ENCODE measurements at places on chromosomes 12 and 14.

- DNase-seq, result peak; percentile 6
These were observed 79.9 kb downstream of the NEDD1 start for GRCh38 chr12:96986883-96987523.

DNA sequence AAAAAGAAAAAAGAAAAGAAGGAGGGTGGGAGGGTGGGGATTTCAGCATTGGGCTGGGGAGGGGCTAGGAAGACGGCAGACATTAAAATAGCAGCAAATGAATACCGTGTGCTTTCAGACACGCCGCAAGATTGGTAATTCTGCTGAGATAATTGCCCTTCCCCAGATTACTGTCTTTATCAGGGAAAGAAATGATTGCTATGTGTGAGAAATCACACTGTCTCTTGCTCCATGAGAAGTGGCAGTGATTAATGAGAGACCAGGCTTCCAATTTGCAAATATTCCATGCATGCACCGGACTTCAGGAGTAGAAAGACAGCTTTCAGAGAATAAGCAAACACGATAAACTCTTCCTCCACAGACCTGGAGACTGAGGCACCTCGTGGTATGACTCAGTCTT is 7.6 kb upstream of the KCNA5 start:
- DNase-seq, result no peak

DNA sequence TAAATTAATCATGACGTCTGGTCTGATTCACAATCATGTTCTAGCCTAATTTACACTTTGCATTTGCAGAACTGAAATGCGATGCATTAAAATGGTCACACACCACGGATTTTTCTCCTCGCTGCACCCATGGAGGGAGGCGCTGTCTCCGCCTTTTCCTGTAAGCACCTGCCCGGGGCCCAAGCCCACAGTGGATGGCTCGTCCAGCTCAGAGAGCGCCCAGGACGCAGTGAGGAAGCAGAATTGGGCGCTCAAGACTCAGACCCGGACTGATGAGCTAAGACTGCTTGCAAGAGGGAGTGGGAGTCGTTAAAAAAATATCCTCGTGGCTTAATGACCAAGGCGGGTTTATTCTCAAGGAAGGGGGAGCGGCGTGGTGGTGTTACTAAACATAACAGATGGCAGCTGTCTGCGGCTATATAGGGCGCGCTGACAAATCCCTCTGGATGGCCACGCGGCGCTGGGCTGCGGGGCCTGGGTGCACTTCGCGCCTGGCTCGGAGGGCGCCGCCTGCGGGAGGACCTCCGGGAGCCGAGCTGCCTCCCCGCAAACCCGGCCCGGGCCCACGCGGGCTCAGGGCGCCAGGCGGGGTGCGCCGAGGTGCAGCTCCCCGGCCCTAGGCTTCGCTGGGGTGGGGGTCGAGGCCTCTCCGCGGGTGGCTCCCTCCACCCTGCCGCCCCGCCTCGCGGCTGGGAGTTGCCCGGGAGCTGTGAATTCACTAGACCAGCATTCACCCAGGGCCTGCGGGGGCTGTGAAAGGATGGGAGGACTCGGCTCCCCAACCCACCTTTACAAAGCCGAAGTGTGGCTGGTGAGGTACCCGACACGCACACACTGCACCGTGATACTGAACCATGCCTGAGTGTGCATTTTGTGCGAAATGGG is 78.7 kb downstream of the PPM1A start:
- DNase-seq, result peak; percentile 84

DNA sequence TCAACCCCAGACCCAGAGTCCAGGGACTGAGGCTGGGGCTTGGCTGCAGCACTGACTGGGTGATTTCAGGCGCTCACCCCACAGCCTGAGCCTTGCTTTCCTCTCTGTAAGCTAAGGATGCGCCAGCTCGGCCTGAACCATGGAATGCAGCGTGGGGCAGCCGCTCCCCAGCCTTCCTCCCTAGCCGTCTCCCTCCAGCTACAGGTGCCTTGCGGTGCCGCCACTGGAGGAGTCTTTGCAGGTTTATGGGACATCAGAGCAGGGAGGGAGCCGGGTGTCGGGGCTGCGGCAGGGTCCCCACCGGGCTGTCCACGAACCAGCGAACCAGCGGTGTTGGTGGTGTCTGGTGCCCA is 19.4 kb downstream of the PPP2R5C start:
- DNase-seq, result no peak

GRCh38 chr12:42017051-42017450 is 127.6 kb downstream of the GXYLT1 start:
- DNase-seq, result no peak

- no peak for DNase-seq
These were observed 665.7 kb upstream of the TBX3 start for GRCh38 chr12:115349711-115350110.

DNA sequence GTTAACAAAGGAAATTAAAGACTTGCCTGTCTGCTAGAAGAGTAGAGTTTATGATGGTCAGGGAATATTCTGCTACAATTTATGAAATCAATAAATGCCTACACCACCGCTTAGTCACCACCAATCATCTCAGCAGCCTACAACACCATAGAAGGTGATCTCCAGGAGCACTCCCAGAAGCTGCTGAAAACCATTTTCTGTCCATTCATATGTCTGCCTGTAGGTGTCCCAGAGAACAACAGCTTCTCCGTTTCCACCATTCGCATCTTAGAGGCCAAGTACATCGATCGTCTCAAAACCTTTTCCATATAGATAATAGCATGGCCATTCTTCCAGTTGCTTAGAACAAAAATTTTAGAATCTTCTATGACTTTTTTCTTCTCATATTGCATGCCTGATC is 303.4 kb downstream of the KCNC2 start:
- no peak for DNase-seq

GRCh38 chr12:116959845-116960514 is 49.2 kb downstream of the FBXW8 start:
- DNase-seq, result no peak

DNA sequence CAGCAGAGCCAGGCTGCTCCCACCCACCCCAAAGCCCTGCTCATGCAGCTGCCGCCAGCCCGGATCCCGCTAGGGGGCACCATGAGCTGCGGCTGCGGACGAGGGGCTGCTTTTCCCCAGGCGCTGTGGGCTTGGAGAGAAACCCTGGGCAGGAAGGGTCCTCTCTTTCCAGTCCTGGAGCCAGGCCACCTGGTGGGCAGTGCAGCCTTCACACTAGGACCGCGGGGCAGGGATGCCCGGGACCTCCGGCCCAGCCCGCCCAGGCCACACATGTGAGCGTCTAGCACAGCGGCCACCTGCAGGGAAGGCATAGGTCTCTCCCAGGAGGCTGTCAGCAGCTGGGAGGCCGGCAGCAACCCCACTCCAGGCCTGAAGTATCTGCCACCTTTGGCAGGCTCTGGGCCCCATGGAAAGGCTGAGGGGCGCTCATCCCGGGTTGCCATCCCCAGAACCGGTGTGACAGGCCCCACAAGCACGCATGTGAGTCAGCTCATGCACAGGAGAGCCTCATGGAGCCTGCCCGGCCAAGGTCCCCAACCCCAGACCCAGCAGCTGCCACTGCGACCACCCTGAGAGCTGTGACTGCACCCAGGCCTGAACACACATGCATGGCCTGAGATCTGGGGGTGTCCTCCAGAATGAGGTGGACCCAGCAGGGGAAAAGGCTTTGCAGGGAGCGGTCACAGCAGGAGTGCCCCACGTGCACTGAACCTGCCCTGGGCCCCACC is 280.0 kb upstream of the RTL1 start:
- no peak for DNase-seq

DNA sequence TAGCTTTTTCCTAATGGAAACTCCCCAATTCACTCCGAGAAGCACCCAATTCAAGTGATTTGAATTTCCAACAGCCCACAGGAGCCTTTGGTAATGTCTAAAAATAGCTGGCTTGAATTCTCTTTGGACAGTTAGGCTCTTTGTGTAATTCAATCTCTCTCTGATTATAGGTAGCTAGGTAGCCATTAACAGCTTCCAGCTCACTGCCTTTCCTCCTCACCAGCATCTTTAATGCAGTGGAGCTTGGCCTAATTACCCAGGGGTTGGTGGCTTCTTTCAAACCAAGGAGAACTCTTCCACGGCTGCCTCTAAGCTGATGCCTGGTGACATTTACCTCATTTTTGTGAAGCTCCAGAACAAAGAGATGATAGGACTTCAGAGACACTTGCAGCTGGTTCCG is 86.4 kb downstream of the WSCD2 start:
- DNase-seq, result peak; percentile 11

GRCh38 chr14:91377700-91378652 is 39.6 kb downstream of the CCDC88C start:
- DNase-seq, result no peak

- no peak for DNase-seq
These were observed 34.2 kb upstream of the KICS2 start for GRCh38 chr12:64256166-64256800.

DNA sequence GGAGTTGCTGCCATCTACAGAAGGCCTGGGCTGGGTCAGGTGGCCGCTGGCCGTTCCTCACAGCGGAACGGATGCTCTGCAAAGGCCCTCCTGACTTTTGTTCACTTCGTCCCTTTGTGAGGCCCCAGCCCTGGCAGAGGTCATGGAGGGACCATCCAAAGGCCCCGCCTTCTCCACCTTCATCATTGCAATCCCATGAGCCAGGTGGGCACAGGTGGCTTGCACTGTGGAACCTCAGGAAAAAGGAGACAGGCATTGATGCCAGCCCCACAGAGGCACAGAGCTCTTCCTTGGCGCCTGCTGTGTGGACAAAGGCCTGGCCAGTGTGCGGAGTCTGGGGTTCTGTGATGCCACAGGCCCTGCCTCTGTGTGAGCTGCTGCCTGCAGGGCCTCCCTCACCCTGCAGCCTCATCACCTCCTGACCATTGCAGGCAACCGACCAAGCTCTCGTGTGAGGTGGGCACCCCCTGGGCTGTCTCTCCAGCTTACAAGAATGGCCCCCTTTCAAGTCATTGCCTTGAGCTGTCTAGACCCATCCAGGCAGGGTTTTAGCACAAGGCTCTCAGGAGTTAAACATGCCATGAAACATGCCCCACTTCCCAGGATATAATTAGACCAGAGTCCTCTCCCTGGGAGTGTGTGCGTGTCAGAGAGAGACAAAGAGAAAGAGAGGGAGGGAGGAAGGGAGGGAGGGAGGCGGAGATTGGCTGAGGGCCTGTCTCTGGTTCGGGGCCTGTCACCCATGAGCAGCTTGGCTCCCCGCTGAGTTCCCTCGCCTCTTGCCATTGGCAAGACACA is 19.3 kb downstream of the NFKBIA start:
- peak; percentile 93 for DNase-seq

- DNase-seq, result no peak
These were observed 147.9 kb downstream of the DACT1 start for GRCh38 chr14:58785701-58786100.

DNA sequence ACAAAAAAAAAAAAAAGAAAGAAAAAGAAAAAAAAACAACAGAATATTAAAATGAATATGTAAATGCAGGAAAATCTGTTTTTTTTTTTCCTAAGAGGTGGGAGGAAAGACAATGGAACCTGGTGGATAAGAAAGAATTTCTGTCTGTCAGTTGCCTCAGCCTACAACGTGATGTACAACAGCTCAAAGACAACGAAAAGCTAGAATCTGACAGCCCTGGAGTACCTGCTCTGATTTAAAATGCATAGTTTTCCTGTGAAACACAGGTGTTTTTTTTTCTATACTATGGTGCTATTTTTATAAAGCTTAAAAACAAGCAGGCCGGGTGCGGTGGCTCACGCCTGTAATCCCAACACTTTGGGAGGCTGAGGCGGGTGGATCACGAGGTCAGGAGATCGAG is 30.0 kb upstream of the ULK1 start:
- no peak for DNase-seq

DNA sequence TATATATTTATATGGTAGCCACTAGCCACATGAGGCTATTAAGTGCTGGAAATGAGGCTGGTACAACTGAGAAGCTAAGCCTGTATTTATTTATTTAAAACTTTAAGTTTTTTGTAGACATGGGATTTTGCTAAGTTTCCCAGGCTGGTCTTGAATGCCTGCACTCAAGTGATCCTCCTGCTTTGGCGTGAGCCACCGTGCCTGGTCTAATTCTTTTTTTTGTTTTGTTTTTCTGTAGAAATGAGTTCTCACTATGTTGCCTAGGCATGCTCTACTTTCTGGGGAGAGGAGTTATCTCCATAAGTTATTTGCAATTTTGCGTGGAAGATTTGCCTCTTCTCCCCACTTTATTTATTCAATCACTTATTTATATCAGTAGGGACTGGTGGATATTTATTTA is 4.8 kb upstream of the SNRNP35 start:
- no peak for DNase-seq

DNA sequence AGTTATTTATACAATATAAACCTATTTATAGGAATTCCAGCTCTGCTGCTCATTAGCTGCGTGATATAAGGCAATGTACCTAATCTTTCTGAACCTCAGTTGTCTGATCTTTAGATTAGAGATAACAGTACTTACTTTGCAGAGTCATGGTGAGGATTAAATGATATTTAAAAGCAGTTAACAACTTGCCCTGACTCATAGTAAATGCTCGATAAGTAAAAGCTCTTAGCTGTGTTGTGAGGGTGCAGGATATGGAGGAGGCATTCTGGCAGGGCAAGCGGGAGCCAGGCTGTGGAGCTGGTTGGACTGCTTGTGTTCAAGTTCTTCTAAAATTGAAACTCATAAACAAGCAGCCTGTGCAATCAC is 140.0 kb upstream of the PRICKLE1 start:
- no peak for DNase-seq

- no peak for DNase-seq
These were observed 103.5 kb upstream of the BCAT1 start for GRCh38 chr12:25052196-25052913.

- DNase-seq, result no peak
These were observed 4.0 kb downstream of the AP1G2 start for GRCh38 chr14:23563473-23564180.

DNA sequence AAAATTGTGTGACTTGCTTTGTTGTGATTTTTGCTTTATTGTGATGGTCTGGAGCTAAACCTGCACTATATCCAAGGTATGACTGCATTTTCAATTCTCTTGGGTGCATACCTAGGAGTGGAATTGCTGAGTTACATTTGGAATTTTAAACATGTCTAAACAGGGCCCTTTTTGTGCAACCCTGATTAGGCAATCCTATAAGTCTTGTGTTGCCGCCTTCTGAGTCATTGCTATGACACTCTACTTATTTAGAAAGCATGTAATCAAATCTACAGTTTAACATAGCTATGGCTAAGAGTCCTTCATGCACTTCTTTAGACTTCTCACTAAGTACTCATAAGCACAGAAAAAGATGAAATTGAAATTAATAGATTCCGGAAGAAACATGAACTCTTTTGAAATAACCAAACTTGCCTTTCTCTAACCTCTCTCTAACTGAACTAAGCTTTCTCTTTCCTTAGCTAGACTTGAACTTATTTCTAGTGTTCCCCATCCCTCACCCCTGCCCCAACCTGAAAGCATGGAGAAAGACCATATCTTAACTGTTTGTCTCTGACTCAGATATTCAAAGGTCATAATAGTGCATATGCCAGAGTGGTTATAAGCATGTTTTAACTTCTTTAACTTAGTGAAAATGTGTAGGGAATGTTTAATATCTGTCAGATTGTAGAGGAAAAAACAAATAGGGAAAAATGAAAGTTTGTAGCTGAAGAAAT is 203.0 kb downstream of the SNAPC1 start:
- no peak for DNase-seq

- no peak for DNase-seq
These were observed 267.0 kb downstream of the CPNE8 start for GRCh38 chr12:38638401-38638800.

- no peak for DNase-seq
These were observed 276.9 kb downstream of the PRKD1 start for GRCh38 chr14:29650554-29651269.
